ENCODE measurements at places on chromosomes 12 and 14.
A peak's percentile ranks its signal among the peaks of the same experiment; 100 is the strongest.

DNA sequence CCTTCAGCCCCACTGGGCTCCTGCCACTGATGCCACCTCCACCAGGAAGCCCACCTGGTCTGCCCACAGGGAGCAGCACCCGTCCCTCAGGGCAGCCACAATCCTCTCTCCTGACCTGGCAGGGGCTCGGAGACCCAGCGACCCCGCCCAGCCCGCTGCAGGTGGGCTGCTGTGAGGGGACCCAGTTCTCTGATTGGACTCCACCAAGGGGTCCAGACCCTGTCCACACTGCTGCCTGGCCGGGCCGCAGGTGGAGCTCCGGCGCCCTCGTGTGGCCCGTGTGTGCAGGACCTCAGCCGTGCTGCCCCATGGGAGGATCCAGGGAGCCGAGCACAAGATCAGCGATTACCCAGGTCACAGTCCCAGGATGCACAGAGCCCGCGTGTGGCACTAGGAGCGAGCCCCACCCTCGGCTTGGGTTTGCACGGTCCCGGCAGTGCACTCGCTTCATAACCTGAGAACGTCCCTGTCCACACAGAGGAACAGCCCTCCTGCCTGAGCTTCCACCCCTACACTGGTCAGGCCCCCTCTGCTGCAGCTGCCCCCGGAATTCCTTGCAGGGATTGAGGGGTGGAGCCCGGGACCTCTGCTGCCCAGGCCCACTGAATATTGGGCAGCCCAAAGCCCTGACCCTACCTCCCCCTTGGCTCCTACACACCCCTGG, 35.4 kb upstream of the TMEM179 start:
- no peak for DNase-seq

DNA sequence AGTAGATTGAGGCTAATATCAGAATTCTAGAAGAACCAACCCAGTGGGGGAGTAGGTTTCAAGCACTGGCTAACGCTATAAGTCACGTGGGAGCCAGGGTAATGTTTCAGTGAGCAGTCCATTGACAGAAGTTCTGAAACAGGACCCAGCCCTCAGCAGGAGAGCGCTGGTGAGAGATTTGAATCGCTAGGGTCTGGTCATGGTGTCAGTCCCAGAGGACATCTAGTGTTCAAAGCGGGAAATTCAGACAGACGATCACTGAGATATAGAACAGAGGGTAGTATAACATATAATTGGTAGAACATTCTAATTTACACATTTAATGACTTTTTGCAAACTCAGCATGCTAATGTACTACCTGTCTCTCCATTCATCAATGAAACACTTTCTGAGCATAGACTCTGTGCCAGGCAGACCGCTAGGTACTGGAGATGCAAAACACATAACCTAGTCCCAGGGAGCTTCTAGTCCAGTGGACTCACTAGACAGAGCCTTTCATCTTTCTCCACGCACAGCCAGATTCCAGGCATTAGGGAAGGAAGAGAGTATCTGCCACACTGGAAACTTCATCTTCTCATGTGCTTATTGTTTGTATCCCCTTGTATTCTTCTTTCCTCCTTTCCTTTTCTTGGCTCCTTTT, 35.4 kb upstream of the RNASE3 start:
- no peak for DNase-seq

DNA sequence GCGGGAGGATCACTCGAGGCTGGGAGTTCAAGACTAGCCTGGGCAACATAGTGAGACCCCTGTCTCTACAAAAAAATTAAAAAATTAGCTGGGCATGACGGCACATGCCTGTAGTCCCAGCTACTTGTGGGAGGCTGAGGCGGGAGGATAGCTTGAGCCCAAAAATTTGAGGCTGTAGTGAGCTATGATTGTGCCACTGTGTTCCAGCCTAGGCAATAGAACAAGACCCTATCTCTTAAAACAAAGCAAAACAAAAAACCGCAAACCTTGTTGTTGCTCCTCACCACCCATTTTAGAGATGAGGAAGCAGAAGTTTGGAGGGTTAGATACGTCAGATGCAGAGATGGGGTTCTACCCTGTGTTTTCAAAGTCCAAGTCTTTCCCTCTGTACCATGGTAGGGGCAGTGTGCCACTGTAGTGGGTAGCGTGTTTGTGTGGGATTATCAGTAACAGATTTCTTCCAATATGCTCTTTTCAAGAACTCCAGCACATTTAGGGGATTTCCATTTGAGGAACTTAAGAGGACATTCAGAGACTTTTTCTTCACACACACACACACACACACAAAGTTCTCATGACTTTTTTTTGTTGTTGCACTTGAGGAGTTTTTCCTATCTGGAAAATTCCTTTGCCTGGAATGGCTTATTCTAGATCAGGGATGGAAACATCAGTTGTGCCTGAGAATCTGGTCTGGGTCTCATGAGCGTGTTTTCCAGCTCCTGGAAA, 186.5 kb downstream of the CHST11 start:
- no peak for DNase-seq

GRCh38 chr14:94677747-94678146, 65.6 kb downstream of the SERPINA3 start:
- DNase-seq: no peak

GRCh38 chr12:42027546-42027945, 117.1 kb downstream of the GXYLT1 start:
- no peak for DNase-seq

- DNase-seq: no peak
Observed at GRCh38 chr12:110680032-110680431, 8.9 kb downstream of the HVCN1 start.

DNA sequence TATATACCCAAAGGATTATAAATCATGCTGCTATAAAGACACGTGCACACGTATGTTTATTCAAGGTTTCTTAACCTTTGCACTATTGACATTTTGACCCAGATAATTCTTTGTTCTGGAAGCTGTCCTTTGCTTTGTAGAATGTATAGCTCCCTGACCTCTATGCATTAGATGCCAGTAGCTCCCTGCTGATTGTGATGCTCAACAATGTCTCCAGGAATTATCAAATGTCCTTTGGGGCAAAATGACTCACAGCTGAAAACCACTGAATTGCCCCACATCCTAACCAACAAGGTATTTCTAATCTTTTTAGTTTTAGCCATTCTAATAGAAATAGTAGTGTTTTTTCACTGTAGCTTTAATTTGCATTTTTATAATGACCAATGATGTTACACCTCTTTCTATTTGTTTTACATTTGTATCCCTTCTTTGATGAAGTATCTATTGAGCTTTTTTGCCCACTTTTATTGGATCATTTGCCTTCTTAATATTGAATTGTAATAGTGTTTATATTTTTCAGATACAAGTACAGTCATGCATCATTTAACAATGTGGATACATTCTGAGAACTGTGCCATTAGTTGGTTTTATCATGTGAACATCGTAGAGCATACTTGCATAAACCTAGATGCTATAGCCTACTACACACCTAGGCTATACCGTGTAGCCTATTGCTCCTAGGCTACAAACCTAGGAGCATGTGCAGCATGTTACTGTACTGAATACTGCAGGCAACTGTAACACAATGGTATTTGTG, 10.4 kb upstream of the NOPCHAP1 start:
- DNase-seq: no peak

DNA sequence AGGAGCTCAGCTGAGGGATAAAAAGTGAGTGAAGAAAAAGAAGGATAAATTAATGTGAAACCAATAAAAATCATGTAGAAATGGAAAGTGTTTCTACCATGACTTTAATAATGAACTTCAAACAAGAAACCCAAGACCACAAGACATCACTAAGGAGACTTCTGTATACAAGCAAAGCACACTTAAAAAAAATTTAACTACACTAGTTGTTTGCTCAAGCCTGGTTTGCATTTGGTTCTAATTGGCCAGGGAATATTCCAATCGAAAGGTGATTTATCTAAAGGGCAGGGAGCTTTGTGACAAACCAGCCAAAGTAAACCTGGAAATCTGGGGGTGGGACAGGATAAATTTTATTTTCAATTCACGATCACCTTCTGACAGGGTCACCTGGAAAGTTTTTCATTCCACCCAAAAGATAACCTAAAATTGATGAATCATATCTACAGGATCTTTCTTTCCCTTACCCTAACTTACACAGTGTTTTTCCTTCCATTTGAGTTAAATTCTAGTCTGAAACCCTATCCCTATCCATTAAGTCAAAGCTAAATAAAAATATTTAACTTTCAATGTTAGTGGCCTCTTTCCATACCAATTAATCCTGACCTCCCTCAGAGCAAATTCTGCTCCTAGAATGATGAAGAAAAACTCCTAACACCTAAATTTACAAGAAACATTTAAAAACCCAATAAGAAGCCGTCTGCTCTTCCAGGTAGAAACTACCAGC, 2.6 kb downstream of the EGLN3 start:
- no peak for DNase-seq

GRCh38 chr12:89861086-89861485, 152.4 kb upstream of the ATP2B1 start:
- DNase-seq: no peak

DNA sequence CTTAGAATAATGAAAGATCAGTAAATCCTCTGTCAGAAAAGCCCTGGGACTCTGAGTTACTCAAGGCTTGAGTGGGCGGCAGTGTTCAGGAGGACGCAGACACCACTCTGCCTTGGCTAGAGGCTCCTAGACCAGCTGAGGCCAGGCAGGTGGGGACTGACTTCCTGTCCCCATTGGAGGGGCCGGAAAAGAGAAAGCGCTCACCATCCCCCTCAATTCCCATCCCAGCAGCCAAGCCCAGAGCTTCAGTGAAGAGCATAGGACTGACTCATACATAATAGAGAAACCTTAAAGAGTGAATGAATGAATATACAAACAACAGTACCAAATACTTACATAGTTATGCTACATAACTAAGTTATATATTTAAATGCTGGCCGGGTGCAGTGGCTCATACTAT, 62.0 kb downstream of the PLEKHG7 start:
- no peak for DNase-seq

- no peak for DNase-seq
Observed at GRCh38 chr12:63420206-63420644, 248.1 kb downstream of the DPY19L2 start.

GRCh38 chr14:93765155-93765554, 23.1 kb downstream of the PRIMA1 start:
- no peak for DNase-seq

GRCh38 chr14:52553671-52554575, 1.3 kb downstream of the GPR137C start:
- peak; percentile 60 for DNase-seq

DNA sequence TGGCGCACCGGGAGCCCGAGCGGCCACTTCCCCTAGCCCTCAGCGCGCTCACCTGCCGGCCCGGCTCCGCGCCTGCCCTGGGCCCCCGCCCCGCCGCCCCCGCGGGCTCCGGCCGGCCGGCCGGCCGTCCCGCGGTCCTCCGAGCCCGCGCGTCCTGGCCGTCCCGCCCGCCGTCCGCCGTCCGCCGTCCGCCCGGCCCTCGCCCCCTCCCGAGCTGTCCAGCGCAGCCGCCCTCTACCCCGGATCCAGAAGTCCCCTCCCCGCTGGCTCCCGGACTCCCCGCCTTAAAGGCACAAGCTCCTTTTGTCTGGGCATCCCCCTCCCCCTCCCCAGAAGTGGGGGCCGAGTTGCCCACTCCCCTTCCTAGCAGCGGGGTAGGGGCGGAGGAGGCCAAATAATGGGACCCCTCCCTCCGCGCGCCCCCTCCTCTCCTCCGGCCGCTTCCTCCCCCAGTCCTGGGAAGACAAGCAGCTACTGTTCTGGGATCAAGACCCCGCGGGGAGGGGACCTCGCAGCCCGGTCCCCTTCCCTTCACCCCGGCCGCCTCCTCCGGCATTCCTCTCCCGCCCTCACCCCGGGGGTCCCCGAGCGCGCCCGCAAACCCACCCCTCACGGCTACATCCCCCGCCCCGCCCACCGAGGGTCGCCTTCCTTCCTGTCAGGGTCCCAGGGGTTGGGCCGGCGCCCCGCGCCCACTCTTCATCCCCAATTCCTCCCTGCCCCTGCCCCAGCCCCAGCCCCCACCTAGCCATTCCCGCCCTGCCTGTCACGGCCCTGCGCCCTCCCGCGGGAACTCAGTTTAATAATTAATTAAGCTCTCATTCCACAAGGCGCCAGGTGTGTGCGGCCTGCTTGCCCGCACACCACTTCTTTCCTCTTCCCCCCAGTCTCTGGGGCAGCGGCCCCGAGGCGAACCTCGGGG, at the start of gene ADCY6:
ADCY6 (minus strand) TSS at position 236 of the 922 bp plus-strand sequence. CDS start 5,655 bp downstream, outside the sequence.
- DNase-seq: no peak

GRCh38 chr14:106879241-106879640, 1352.9 kb downstream of the TMEM121 start:
- no peak for DNase-seq

DNA sequence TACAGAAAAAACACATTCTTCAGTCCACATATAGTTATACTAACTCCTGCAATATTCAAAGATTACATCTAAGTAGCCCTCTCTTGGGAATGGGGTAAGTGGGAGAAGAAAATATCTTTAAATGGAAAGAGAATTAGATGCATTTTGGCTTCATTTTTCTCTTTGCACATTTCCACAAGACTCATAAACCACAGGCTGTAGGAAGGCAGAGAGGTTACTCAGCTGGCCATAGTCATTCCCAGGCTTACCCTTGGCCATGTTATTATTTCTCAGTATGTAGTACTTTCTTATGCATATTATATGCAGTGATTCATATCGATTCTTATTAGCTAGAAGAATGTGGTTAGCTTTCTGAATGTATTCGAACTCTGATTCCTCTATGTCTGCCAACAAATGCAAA, 92.2 kb downstream of the PTPRR start:
- DNase-seq: no peak

- no peak for DNase-seq
Observed at GRCh38 chr12:124397807-124398577, 103.1 kb downstream of the RFLNA start.

DNA sequence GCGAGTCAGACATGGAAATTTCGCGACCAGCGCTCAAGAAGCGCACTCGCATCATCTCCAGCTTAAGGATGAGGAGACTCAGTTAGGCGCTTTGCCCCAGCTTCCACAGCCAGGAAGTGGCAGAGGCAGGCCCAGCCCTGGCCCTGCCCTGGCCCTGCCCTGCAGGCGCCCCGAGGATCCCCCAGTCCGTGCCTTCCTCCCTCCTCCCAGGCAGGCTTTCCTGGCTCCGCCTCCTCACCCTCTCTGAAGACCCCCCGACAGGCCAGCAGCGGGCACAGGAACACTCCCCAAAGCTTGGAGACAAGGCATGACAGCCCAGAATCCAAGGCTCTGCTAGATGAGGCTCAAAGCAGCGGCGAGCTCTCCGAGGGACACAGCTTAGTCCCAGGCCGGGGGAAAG, 25.1 kb downstream of the UBR7 start:
- no peak for DNase-seq

GRCh38 chr12:11661491-11662089, 12.1 kb downstream of the ETV6 start:
- no peak for DNase-seq

DNA sequence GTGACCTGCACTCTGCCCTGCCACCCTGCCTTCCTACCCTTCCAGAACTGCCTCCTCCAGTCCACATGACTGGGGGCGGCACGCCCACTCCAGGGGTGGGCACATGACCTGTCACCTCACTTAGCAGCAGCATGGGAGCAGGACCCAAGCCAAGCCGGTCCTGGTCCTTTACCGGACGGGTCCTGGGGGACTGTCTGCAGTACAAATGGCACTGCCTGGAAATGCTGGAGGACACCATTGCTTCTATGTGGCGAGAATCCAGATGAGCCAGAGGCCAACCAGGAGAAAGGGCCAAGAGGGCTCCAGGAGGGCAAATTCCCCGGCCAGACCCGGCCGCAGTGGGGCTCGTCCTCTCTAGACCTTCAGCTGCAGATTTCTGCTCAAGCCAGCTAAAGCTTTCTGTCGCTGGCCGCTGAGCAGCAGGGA, 33.1 kb downstream of the ITPK1 start:
- DNase-seq: no peak

All from stimulated activated CD4-positive, alpha-beta T cell treated with anti-CD3 and anti-CD28 coated beads, Interleukin-1b, Interleukin-23, amount 100 ng/mL, for 1 hour (primary cell).